ENCODE measurements at places on chromosomes 1 and 21.
A peak's percentile ranks its signal among the peaks of the same experiment; 100 is the strongest.

- DNase-seq = no peak
Measured at GRCh38 chr1:110476028-110476765, 25.2 kb downstream of the PROK1 start.

DNA sequence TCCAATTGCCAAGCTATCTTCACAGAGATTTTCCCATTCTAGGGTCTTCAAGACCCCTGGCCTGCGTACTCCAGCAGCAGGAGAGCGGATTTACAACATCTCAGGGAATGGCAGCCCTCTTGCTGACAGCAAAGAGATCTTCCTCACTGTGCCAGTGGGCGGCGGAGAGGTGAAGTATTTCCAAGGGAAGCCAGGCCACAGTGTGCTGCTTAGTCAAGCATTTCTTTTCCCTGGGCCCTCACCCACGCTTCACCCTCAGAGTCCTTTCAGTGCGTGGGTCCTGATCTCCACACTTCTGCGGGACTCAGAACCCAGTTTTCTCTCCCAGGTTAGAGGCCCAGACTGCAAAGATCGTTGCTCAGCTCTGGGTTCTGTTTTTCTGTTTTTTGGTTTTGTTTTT is 13.1 kb downstream of the CDCA8 start:
- peak; percentile 29 for DNase-seq

DNA sequence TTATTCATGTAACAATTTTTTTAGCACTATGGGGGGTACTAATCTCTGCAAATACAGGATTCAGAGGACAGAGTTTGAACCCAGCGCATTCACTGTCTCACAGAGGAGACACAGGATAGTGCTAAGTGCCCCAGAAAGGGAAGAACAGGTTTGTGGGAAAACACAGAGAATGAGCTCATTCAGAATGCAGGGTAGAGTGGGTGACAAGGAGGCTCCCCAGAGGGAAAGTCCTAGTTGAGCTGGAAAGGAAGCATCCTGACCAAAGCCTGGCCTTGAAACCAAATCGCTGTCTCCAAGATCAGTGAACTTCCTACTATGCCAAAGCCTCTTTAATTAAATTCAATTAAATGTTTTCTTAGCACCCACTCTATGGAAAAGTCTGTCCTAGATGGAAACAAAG is 19.0 kb upstream of the RGS2 start:
- no peak for DNase-seq

- no peak for DNase-seq
Measured at GRCh38 chr1:171472183-171472647, 13.1 kb upstream of the PRRC2C start.

GRCh38 chr21:16407403-16408240 is 677.8 kb downstream of the USP25 start:
- DNase-seq = peak; percentile 6

DNA sequence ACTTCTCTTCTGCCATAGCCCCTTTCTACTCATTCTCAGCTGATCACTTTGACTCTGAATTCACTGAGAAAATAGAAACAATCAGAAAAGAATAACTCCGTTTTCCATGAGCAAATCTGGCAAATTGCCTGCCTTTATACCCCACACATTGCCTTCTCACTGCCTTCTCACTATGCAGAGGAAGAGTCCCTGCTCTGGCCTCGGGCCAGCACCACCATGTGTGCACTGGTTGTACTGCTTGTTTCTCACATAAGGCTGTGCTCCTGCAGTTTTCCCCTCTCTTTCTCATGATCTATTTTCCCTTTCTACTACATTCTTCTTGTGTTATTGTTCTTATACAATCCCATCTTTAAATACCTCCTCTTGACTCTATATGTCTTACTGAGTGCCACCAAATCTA is 2.3 kb upstream of the HMGCS2 start:
- DNase-seq = no peak

- no peak for DNase-seq
Measured at GRCh38 chr1:184974837-184975115, 468 bp upstream of the NIBAN1 start.

DNA sequence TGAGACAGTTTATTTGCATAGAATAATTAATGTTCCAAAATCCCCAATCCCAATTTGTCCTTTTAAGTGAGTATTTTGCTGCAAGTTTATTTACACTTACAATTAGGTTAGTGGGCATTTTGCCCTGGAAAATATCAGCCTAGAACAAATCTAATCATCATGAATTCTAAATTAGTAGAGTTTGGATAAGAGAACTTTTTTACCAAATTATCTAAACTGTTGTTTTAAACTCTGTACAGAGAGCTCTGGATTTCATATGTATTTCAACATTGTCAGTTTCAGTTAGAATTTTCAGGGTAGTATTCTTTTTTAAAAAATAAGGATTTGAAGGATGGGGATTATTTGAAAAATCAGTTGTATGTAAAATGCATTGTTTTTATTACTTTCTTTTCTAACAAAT is 27.8 kb upstream of the UBE2U start:
- DNase-seq = no peak

DNA sequence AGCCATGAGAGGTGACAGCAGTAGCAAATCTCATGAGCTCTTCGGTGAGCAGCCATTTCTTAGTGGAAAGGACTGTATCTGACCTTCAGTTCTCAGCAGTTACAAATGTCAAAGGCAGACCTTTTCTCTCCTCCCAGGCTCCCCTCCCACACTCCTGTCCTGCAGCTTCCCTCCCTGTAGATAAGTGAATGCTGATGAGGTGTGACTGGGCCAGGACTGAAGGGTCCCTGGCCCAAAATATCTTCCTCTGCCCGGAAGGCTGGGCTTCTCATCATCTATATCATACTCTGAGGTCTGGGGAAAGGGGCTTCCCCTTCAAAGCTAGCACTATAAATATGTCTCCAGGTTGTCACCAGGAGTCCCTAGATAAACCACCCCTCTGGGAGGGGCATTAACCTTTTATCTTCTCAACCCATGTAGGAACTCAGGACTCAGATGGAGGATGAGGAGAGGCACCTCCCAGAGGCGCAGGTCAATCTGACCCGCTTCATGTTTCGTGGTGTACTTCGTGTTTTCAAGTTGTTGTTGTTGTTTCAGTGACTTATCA is 3.6 kb upstream of the ADAMTSL4 start:
- DNase-seq = no peak

DNA sequence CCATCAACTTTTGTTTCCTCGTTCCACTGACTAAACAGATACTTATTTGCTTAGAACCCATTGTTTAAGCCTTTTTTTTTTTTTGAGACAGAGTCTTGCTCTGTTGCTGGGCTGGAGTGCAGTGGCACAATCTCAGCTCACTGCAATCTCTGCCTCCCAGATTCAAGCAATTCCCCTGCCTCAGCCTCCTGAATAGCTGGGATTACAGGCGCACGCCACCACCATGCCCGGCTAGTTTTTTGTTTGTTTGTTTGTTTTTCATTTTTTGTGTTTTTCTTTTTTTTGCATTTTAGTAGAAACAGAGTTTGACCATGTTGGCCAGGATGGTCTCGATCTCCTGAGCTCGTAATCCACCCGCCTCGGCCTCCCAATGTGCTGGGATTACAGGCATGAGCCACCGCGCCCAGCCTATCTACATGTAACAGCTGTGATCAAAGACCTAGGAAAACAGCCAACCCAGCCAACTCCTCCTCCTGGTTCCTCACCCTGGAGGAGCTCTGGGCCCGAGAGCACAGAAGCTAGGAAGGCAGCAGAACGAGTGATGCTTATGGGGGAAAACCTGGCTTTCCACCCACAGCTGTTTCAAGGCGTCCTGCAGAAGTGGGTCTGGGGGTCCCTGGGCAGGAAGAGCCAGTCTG is 32.9 kb downstream of the KCNN3 start:
- DNase-seq = no peak

DNA sequence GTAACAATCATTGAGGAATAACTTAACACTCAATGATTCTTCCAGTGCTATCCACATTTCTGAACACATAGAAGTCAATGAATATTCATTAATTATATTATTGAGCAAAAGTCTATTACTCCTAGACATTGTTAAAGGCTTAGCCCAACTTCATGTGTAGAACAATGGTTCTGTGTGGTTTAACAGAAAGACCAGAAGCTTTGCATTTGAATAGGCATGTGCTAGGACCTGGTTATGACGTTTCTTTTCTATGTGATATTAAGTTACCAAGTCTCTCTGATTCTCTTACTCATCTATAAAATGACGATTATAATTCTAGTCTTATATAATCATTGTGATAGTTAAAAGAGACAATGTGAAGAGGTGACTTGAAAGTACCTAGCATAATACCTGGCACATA is 5.2 kb downstream of the NTMT2 start:
- DNase-seq = no peak

- DNase-seq = no peak
Measured at GRCh38 chr1:98929437-98929836, 75.2 kb downstream of the PLPPR5 start.

DNA sequence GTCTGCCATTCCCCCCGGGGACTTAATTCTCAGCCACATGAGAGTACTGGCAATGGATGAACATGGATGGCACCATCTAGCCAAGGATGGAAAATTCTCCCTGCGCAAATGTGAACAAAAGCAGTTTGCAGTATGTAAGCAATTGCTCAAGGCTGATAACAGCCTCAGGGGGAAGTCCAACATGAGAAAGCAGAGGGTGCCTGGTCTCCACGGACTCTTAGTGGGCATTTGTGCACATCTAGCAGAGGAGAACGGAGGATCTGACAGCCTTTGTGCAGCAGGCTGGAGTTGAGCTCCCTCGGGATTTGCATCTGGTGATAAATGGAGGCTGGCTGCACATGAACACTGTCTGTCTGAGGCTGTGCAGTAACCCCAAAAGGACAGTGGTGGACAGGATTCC is 13.9 kb upstream of the OLIG1 start:
- no peak for DNase-seq

DNA sequence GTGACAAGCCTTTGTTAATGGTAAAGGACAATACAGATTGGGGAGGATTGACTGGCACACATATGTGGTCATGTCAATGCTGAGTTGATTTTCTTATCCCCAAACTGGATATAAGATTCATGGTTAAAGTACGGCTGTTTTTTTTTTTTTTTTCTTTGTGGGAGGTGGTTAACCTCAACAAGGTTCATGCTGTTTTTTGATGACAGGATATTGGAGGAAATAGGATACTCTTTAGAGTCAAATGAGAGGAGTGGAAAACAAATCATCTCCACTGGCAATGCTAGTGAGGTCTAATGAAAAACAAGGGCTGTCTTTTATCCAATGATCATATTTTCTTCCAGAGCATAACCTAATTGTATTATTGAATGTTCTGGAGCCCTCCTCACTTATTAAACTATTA is 140.2 kb downstream of the FAM78B start:
- no peak for DNase-seq

- no peak for DNase-seq
Measured at GRCh38 chr1:115218699-115219098, 119.3 kb downstream of the NGF start.

DNA sequence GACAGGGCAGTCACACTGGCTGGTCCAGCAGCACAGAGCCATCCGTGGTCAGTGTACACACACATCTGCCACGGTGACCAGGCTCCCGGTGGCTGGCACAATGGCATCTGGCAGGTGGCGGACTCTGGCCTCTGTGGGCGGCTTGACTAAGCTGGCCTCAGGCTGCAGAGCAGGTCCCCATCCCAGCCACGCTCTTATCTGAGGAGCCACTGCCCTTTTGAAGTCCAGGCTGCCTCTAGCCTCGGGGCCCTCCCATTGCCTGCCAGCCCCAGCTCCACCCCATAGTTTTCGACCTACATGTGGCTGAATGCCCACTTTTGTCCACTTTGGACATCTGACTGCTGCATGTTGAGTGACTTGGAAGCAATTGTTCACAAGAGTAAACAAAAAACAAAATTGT is 29.9 kb upstream of the EDN2 start:
- no peak for DNase-seq

- no peak for DNase-seq
Measured at GRCh38 chr1:234942012-234942332, 186.7 kb downstream of the TOMM20 start.

- peak; percentile 93 for DNase-seq
Measured at GRCh38 chr1:234659538-234659937, 49.6 kb upstream of the IRF2BP2 start.

GRCh38 chr1:229109320-229109761 is 161.6 kb upstream of the RAB4A start:
- no peak for DNase-seq

Data from foreskin fibroblast (primary cell).